ENCODE measurements at places on chromosomes 12 and 14. TPM values are rescaled to one million over a fixed set of nuclear protein-coding genes. Genes with fewer than 3 reads are reported as not detected.

The CCDC175 gene
- not detected for total RNA-seq

The KCNH5 gene
- not detected for total RNA-seq

The ZC2HC1C gene
- 9.2 TPM for total RNA-seq

DNA sequence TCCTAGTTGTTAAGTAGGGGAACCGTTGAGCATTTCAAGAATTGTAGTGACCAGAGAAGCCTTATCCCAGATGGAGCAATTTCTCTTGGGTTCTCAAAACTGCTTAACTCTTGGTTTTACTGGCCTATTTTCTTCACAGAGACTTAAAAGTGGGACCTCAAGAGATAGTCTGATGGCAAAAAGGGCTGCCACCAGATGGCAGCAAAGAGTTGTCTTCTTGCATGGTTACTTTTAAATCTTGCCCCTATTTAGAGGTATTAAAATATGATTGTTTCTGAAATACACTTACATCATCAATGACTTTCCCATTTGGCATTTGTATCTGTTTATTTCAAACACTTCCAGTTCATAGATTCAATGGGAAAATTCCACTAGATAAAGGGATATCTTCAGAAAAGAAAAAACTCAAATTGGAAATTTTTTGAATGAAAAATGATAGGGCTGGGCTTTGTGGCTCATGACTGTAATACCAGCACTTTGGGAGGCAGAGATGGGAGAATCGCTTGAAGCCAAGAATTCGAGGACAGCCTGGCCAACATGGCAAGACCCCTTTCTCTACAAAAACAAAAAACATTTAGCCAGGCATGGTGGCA, 69.9 kb upstream of the CNTN1 start:
- peak; percentile 16 for DNase-seq

GRCh38 chr14:38930022-38930421, 173.0 kb downstream of the SEC23A start:
- DNase-seq = no peak

DNA sequence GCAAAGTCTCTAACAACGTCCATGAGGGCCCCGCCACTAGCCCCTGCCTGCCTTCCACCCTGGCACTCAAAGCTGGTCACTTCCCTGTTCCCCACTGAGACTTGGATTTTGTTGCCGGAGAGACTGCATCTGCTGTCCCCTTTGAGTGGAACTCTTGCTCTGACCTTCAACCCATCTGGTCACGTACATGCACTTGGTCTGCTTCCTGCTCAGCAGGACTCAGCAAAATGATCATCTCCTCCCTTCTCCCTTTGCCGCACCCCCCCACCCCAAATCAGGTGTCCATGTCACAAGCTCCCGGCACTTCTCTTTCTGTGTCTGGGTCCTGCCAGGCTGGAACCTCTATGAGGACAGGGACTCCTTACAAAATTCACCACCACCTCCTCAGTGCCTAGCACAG, 180.9 kb downstream of the CHST11 start:
- DNase-seq = no peak

The MSRB3 gene
- total RNA-seq = 17.8 TPM

The WSB2 gene
- 81.1 TPM for total RNA-seq

DNA sequence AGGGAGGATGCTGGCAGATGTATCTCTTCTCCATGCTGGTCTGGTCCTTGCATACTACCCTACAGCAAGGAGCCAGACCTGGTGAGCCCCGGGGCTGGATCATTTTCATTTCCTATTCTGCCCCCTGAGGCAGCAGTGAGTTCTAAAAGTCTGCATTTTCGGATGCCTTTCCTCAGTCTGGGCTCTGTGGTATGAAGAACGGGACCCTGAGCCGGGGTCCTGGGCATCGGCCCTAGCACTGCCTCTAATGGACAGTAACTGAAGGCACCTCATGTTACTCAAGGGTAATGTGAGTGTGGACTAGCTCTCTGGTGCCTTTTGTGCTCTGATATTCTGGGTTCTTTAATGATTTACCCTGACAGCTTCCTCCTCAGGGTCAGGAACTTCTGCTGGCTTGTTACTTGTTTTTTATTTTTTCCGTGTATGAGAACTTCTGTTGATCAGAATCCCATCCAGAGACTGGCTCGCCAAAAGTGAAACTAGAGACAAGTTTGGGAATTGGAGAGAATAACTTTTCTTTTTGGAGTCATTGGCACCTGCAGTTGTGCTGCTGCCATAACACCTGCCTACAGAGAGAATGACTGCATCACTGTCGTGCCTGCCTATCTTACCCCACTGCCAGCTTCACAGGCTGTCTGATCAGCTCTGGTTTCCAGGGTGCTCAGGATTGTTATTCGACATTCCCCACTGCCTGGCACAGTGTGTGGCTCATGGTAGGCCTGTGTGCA, 62.3 kb downstream of the SUSD6 start:
- no peak for DNase-seq

The REC8 gene
- total RNA-seq = 69.2 TPM

The JPH4 gene
- 1.1 TPM for total RNA-seq

The SAMD4A gene
- 14.5 TPM for total RNA-seq

DNA sequence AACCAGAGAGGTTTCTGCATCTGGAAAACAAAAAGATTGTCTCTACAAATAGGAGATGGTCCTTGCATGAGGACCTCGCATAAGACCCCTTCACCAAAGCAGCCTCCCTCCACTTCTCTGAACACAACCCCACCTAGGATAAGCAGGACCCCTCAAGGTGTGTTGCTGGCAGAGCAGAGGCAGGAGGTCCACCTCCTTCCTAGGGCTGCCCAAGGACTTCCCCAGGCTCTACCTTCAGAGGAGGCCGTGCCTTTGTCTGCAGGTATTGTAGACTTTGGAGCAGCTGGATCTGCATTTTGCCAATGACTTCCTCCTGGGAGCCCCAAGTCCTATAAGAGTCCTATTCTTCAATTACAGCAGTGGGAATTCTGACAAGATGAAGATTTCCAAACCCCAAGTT, 67.3 kb upstream of the TSPAN11 start:
- DNase-seq = no peak

GRCh38 chr14:96051642-96052540, 12.7 kb downstream of the C14orf132 start:
- no peak for DNase-seq

The MIP gene
- not detected for total RNA-seq

GRCh38 chr14:89628521-89628920, 211.5 kb upstream of the FOXN3 start:
- no peak for DNase-seq

- DNase-seq = no peak
Observed at GRCh38 chr12:47504775-47505446, 200.9 kb downstream of the RPAP3 start.

The IL23A gene
- total RNA-seq = 30.9 TPM

Measured in kidney epithelial cell (primary cell).